Activated T-cell treated with anti-CD3 and anti-CD28 coated beads, Interleukin-2, amount 50 U/mL, for 24 hours (primary cell): ENCODE measurements at places on chromosomes 11 and 22.

DNA sequence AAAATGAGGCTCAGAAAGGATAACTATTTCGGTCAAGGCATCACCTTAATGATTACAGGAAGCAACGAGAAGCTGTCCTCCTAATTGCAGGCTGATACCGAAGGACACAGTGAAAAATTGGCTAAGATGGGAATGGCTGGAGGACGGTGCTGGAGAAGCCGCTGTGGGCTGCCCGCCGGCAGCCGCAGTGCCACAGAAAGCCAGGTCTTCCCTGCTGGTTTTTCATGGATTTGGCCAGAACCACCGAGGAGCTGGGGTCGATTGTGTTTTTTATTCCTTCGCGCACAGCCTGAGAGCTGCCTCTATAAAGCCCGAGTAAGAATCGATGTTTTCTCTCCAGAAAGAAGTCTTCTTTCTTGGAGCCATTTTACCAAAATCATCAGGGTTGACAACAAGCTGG lies 1484.2 kb downstream of the BRD1 start:
- no peak for DNase-seq

GRCh38 chr11:74559110-74559933 lies 33.1 kb upstream of the POLD3 start:
- no peak for DNase-seq

DNA sequence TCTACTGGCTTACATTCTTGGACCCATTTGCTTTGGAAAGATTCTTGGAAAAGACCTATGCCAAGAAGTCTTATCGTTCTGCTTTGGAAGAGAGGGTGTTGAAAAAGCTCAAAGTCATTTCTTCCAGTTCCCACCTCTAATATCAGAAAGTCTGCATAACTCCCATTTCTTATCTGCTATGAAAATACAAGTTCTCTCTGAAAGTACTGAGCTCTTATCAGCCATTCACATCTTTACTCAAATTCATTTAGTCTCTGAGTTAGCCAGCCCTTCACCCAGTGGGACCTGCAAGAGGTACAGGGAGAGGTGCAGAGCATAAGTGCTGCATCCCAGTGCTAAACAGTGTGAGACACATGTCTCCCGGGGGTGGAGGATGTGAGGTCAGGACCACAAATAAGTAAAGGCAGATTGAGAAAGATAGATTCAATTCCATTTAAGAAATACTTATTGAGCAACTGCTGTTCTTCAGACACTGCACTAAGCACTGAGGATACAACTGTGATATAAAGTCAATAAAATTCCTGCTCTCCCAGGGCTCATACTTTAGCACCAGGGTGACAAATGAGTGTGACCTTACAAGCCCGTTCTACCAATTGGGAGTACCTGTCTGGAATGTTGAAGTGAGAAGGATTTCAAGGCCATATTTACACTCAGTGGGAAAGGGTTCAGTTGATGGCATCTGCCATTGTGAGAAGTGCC lies 76.7 kb downstream of the PISD start:
- DNase-seq: no peak

GRCh38 chr11:115682888-115683287 lies 178.7 kb upstream of the CADM1 start:
- no peak for DNase-seq

DNA sequence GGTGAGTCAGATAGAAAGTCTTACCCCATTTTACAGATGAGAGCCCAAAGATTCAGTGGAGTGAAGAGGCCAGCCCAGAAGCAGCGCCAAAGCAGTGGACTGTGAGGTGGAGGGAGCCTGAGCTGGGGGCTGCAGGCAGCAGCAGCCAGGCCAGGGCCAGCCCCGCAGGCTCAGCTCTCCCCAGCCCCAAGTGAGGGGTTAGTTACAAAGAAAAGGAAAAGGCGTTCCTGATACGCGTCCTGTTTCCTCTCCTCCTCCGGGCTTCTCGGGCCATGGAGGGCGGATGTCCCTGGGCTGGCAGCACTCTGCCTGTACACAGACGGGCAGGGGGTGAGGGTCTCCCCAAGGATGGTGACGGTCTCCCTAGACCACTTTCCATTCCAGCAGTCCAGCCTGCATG lies 44.9 kb downstream of the ARRB1 start:
- no peak for DNase-seq
